CD4-positive, alpha-beta T cell treated with Interleukin-17A for 4 hours (primary cell): ENCODE measurements at places on chromosomes 12 and 14.

DNA sequence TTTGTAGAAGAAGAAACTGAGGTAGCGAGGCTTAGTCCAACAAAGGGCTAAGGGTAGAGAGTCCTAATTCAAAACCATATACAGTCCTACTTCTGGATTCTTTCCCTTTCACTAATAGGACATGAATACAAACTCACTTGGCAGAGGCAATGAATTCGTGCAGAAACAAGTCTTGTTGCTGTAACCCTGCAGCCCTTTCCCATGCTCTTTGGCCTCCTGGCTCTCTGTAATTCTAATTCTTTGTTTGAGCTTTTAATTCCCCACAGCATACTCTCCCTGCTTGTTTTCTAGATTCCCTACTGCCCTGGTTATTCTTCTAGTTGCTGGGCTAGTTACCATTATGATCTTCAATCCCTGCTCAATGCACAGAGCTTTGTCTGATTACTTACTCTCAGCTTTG lies 381.4 kb downstream of the ETNK1 start:
- no peak for DNase-seq

DNA sequence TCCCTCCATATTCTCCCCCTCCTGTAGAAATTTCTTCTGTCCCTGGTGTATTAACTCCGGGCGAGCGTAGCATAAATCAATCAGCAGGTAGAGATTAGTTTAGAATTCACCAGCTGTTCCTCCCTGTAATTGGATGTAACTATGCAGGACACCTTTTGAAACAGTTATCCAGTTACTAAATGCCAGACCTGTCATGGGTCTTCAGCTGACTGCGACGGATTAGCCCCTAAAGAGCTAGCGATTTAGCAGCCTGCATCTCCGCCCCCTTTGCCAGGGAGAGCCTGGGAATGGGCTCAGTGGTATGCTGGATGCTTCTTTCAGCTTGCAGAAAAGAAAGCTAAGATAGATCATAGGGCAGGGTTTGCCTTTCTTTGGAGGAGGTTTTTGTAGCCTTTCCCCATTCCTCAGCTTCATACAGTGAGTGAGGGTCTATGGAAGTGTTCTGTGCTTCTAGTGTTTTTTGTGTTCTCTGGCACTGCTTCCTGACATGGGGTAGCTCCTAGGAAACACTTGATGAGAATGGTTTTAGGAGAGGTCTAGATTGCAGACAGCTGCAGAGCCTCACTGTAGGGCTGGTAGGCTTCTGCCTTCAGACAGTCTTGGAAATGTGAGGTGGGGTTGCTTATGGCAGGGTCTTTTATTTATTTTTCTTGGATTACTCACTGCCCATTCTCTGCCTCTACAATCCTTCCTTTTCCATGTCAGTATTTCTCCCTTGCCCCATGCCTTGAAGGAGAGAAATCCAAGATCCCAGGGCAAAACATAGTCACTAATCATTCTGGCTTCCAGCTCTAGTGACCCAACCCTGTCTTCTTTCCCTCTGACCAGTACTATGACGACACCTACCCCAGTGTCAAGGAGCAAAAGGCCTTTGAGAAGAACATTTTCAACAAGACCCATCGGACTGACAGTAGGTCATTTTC lies 16.7 kb downstream of the COPZ1 start:
- no peak for DNase-seq

DNA sequence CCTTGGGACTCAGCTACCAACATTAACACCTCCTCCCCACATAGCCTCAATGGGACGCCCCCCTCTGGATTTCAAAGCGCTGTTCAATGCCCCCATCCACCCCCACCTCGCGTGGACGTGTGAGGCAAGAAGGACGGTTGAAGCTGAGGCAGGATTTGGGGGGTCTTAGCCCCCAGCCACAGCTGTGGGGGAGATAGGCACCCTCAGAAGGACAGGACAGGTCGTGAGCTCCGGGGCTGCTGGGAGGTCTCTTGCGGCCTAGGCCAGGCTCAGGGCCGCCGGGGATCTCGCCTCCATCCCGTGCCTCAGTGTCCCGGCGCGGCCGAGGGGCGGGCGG lies 8.3 kb upstream of the SP7 start:
- no peak for DNase-seq

- DNase-seq, result peak; percentile 39
Observed at GRCh38 chr14:22084393-22085281, 411.0 kb upstream of the OR4E1 start.

DNA sequence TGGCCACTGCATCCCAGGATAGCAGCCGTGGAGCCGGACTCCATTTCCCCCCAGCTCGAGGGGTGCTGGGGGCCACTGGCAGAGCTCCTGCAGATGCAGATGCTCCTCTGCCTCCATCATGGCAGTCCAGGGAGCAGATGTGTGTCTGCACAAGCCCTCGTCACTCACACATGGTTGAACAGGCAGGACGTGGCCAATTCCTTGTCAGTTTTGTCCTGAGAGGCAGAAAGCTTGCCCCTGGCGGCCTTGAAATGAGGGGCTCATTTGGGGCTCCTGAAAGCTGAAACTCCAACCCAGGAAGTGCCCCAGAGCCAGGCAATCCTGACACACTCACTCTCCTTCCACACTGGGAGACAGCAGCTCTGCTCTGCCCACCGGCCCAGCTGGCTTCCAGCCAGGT lies 100.9 kb upstream of the C14orf180 start:
- DNase-seq, result no peak
